Amniotic stem cell (primary cell): ENCODE measurements at places on chromosomes 4 and X.

DNA sequence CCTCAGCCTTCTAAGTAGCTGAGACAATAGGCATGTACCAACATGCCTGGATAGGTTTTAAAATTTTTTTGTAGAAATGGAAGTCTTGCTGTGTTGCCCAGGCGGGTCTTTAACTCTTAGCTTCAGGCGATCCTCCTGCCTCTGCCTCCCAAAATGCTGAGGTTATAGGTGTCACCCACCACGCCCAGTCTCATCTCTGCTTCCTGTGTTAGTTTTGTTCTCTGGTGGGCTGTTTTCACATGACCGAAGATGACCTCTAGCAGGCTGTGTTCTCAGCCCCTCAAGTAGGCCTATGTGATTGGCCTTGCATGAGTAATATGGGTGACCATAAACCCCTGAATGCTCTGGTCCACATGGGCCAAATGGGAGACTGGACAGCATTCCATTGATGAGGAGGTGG lies 56.8 kb upstream of the MSANTD1 start:
- no peak for DNase-seq

GRCh38 chr4:81471298-81471587 lies 464 bp downstream of the RASGEF1B start:
- DNase-seq = no peak

DNA sequence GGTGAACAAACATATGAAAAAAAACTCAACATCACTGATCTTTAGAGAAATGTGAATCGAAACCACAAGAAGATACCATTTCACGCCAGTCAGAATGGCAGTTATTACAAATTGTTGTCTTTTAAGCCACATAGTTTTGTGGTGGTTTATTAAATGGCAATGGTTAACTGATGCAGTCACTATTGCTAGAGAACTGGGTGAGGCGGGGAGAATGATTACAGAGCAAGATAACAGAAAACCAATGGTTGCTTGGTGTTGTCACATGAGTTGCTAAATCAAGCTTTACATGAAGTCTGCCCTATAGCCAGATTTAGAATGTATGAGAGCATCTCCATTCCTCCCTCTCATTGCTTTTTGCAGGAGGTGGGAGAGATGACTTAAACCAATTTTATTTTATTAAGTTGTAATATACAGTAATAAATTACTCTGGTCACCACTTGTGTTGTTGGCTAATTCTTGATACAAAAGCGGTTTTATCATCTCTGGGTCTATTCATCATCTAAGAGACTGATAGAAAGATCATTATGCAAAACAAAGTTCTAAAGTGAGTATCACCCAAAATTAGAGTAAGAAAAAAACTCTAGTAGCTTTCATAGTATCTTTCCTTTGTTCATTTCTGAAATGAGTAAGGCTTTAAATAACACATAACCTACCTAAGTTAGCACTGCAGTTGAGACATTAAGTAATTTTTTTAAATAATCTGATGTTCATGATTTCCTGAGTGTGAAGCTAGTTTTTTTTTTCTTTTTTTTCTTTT lies 859.5 kb downstream of the STIM2 start:
- DNase-seq = no peak

DNA sequence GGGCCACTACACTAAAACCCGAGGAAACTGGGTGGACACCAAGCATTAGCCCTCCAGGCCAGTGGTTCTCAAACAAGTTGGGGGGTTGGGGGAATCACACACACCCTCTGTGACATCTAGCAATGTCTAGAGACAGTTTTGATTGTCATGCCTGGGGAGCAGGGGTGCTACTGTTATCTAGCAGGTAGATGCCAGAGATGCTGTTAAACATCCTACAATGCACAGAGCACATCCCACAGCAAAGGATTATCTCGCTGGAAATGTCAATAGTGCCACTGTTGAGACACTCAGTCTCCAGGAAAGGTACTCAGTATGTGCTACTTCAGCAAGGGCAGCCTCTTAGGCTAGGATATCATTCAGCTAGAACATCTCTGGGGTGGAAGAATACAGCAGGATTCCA lies 1.3 kb downstream of the SMC1A start:
- DNase-seq = no peak

DNA sequence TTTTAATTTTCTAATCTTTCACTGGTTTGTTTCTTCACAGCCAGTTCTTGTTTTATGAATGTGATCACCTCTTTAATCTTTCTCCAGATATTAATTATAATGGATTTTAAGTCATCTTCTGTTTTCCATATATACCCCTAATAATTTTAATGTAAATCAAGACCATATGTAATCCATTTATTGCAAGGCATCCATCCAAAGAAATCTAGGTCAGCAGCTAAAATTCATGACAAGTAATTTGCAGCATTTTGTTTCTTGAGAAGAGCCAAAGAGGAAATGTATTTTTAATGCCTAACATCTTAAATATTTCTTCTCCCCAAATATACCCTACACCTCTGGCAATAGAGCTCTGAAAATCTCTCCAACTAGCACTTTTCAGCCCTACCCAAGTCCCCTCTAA lies 81.1 kb downstream of the SUPT20HL2 start:
- no peak for DNase-seq

DNA sequence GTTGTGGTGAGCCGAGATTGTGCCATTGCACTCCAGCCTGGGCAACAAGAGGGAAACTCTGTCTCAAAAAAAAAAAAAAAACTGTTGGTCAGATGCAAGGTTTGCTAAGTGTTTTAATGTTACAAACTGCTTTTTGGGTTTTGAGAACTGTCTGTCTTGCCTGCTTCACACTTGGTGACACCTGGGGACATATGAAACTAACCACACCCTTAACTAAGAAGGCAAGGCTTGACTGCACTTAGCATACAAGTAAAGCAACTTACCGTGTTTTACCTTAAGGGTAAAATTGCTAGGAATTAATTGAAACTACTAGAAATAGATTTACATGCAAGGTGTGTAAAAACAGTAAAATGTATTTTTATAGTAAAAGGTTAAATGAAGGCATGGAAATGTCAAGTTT lies 180.4 kb downstream of the OR13H1 start:
- no peak for DNase-seq

DNA sequence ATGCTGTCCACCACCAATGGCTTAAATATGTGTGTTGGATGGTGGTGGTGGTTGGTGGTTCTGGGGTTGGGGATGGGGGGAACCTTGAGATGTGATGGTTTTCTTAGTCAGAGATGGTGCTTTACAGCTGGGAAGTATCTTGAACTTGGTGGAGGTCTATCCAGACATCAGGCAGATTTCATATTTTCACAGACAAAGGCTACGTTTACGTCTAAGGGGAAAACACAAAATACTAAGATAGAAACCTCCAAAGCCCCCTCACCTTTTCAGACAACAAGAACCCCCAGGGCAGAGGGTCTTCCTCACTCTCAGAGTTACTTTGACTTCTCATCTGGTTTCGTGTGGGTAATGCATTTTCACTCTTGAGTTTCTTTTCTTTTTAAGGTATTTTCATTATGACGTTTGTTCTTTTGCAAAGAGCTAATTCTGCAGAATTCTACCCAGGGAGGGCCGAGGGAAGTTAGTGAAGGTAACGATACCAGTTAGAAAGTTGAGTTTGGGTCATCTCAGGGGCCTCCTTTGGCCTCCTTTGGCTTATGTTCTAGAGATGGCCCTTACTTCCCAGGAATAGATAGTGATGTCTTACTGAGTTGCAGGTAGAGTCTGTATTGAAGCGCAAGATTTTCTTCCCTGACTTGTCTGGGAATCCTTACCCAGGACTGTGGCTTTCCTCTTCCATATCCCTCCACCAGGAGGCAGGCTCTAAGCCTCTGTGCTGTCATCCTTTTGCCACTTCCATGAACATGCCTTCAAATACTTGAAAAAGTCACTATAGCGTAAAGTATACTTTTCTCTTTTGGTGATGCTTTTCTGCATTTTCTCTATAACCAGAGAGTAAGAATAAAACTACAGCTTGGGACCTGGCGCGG lies 31.9 kb downstream of the RHOH start:
- no peak for DNase-seq
